NCI-H69 (cell line): ENCODE measurements at places on chromosomes 5 and 9.

- DNase-seq: no peak
Observed at GRCh38 chr9:68843239-68843638, 138.2 kb downstream of the PIP5K1B start.

GRCh38 chr5:172583931-172584511 lies 57.0 kb upstream of the NEURL1B start:
- no peak for DNase-seq

- DNase-seq: no peak
Observed at GRCh38 chr5:131355971-131356528, 92.2 kb downstream of the CDC42SE2 start.

DNA sequence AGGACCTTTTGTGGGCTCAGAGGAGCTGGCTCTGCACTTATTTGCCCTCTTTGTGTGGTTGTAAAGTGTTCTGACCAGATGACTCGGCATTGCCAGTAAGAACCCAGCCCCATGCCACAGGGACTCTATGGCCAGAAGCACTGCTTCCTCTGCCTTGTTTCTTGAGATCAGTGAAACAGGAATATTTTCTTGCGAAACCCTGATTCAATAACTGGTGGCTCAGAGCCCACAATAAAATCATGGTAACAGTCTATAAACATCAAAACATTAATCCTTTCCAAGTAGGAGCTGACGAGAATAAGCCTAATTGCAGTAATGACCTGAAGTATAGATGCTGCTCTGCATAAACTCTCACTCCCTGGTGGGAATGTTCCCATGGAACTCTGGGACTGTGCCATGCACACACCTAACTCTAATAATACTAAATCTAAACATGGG lies 344.3 kb downstream of the ZNF608 start:
- peak; percentile 57 for DNase-seq

- DNase-seq: no peak
Observed at GRCh38 chr5:143352691-143353090, 50.8 kb downstream of the NR3C1 start.

DNA sequence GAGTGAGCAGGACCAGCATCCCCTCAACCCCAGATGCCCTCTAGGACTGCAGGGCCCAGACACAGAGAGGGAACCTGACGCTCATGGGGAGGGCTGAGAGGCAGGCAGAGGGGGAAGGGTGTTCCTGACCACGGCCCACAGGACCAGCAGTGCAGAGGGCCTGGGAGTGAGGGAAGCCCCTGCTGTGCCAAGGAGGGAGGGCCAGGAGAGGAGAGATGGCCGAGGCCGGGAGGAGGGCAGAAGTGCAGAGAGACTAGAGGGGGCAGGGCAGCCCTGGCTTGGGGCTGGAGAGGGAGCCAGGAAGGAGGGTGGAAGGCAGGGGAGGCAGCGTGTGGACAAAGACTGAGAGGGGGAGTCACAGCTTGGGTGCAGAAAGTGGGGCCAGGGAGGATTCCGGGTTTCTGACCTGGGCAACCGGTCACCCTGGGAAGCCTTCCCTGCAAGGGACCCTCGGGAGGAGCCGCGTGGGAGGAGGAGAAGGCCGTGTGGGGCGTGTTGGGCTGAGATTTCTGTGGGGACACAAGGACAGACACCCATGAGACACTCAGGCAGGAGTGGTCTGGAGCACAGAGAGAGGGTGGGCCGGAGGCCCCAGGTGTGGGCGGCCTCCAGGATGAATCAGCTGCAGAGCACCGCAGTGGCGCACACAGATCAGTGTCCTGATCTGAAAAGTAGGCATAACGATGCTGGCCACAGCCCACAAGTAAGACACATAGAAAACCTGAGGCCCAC lies 117.5 kb downstream of the ADAMTS2 start:
- DNase-seq: no peak

DNA sequence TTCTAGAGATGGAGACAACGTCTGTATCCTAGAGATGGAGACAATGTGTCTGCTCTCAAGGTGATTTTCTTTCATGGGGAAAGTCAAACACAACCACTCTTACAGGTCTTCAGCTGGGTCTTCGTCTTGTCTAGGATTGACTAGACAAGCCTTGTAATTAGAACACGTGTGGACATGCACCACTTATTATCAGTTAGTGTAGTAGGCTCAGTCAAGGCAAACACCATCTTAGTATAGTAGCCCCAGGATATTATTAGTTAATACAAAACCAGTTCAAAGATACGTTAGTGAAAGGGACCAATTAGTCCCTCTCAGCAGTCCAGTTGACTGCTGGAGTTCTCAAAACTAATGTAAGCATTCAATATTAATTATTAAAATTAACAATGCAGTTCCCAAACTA lies 15.1 kb upstream of the CCL28 start:
- no peak for DNase-seq

DNA sequence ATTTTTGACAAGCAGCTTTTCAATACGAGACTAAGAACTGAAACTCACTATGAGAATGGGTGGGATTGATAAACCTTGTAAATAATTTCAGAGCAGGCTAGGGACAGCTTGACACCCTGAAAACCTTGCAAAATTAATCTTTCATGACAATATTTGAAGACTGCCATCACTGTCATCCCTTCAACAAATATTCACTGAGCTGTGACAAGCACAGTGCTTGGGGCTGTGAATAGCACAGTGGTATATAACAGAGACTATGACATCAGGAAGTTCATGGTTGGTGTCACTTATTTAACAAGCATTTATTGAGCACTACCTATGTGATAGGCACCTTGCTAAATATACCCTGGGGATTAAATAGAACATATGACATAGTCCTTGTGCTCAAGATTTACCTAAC lies 741.0 kb upstream of the RIOK2 start:
- peak; percentile 13 for DNase-seq

DNA sequence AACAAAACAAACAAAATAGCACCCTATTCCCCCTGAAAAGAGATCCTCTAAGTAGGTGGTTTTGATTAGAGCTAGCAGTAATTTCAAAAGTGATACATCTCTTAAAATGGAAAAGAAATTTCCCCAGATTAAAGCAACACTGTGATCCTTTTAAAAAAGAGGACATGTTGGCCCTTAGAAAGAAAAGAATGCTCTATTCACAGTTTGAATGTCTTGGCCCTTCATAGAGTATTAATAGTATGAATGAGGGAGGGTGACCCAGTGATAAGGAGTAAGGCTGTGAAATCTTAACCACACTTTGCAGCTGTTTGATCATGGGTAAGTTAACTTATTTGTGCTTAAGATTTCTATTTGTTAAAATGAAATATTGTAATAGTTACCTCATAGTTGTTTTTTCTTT lies 467.7 kb upstream of the MEF2C start:
- no peak for DNase-seq

- no peak for DNase-seq
Observed at GRCh38 chr9:129323376-129323998, 145.4 kb upstream of the IER5L start.

DNA sequence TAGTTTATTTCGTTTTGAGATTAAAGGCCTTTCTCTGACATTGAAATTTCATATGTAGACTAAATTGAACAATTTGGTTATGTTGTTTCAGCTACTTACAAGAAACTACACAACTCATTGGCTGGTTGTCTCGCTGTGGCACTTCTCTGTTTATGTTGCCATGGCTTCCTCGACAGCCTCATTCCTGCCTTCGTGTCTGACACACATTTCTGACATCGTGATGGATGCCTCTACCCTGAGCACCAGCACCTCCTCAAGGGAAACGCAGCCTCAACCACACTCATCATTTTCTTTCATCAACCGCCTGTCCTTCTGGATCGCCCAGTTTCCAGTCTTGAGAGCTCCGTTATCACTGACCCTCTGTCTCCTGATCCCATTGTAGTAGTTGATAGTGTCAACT lies 562.8 kb downstream of the PDE4D start:
- DNase-seq: no peak

DNA sequence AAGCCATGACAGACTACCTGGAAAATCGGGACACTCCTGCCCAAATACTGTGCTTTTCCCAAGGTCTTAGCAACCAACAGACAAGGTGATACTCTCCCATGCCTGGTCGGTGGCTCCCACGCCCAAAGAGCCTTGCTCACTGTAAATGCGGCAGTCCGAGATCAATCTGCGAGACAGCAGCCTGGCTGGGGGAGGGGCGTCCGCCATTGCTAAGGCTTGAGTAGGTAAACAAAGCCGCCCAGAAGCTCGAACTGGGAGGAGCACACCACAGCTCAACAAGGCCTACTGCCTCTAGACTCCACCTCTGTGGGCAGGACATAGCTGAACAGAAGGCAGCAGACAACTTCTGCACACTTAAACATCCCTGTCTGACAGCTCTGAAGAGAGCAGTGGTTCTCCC lies 272.1 kb upstream of the CCNG1 start:
- no peak for DNase-seq

GRCh38 chr5:79396265-79396664 lies 117.7 kb downstream of the HOMER1 start:
- no peak for DNase-seq

GRCh38 chr9:137391411-137391754 lies 31.6 kb downstream of the EXD3 start:
- peak; percentile 14 for DNase-seq

- peak; percentile 95 for DNase-seq
Observed at GRCh38 chr9:99023831-99024230, 80.1 kb downstream of the COL15A1 start.

GRCh38 chr5:170228762-170229435 lies 3.9 kb upstream of the C5orf58 start:
- no peak for DNase-seq

GRCh38 chr9:127053960-127054359 lies 68.5 kb downstream of the ANGPTL2 start:
- DNase-seq: no peak

GRCh38 chr5:138963763-138964371 lies 88.7 kb upstream of the LRRTM2 start:
- DNase-seq: peak; percentile 70

GRCh38 chr5:121725450-121725849 lies 126.2 kb upstream of the FTMT start:
- DNase-seq: no peak

- DNase-seq: peak; percentile 26
Observed at GRCh38 chr5:133785182-133785581, 172.8 kb upstream of the FSTL4 start.

- DNase-seq: no peak
Observed at GRCh38 chr5:173997331-173997730, 8.4 kb downstream of the C5orf47 start.

- no peak for DNase-seq
Observed at GRCh38 chr5:129629575-129629974, 118.3 kb upstream of the MINAR2 start.

- DNase-seq: no peak
Observed at GRCh38 chr9:108463932-108464606, 391.7 kb downstream of the ACTL7B start.

DNA sequence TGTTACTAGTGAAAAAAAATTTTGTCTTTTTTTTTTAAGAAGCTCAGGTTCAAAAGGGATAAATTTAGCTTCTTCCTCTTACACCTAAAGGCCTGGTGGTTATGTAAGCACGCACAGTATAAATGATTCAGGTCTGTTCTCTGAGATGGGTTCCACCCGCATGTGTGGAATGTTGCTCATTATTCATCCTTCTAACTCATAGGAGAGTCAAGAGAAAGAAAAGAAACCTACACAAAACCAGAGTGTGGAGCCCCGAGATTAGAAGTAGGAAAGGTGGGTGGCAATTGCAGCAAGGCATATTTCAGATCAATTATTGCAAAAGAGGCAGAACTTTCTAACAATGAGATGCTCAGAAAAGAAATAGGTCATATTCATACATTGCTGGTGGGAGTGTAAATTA lies 13.5 kb downstream of the PLAC8L1 start:
- no peak for DNase-seq

- peak; percentile 61 for DNase-seq
Observed at GRCh38 chr5:134275822-134276221, 49.9 kb upstream of the PPP2CA start.

GRCh38 chr9:124465736-124466135 lies 15.5 kb downstream of the ADGRD2 start:
- no peak for DNase-seq

GRCh38 chr5:10507575-10508096 lies 56.2 kb upstream of the ANKRD33B start:
- peak; percentile 89 for DNase-seq

GRCh38 chr5:151896031-151896691 lies 28.5 kb downstream of the GLRA1 start:
- peak; percentile 77 for DNase-seq

- no peak for DNase-seq
Observed at GRCh38 chr5:4661836-4662235, 478.3 kb upstream of the ADAMTS16 start.

DNA sequence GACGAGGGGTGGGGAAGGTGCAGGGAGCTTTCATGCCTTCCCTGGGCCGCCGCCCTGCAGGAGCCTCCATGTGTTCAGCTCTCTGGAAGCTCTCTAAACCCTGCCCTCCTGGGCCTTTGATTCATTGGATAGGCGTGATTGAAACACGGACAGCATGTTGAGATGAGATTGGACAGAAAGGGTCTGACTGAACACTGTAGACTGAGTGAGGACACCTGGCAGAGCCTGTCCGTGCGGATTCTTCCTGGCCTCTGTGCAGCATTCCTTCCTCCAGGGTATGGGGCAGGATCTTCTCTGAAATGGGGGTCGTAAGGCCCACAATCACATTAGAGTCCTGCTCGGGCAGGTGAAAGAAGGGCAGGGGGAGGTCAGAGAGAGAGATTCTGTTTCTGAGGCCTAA lies 12.8 kb downstream of the RPL12 start:
- no peak for DNase-seq

DNA sequence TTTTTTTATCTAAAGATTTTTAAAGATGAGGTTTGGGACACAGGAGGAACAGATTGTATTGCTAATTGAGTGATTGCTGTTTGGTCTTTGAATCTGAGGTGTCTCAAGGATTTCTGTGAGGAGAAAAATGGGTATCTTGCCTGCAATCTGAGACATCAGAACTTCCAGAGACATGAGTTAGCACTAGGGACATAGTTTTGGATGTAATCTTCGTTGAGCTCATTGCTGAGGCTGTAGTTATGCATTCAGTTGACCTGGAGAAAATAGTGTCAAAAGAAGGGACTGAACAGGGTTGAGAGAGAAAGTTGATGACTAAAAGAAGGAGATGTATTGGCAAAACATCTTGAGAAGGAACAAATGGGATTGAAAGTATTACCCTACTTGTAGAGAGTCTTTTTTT lies 24.6 kb downstream of the C9orf85 start:
- no peak for DNase-seq

DNA sequence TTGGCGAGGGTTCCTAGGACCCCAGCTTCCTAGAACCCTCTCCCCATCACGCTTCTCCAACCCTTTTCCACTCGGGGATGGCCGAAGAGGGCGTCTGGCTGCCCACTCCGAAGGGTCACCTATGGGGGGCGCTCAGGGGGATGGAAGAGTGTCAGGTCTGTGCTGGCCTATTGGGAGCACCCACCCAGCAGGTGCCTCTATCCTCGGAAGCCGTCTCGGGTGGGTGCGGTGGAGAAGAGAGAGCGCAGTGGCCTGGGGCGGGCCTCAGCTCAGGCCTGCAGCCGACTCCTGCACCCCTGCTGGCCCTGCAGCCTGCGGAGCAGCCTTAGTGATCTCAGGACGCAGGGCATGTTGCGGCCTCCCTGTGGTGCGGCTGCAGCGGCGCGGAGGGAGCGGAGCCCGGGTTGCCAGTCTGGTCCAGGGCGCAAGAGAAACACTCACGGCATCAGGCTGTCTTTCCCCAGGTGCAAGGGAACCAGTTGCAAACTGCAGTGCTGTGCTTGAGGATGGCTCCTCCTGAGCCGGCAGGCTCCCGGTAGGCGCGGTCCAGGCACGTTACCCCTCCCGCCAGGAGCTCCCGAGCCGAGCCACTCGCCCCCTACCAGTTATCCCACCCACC lies 1.5 kb upstream of the IRX2 start:
- DNase-seq: no peak
